Foreskin melanocyte (primary cell): ENCODE measurements at places on chromosomes 13 and 19.

DNA sequence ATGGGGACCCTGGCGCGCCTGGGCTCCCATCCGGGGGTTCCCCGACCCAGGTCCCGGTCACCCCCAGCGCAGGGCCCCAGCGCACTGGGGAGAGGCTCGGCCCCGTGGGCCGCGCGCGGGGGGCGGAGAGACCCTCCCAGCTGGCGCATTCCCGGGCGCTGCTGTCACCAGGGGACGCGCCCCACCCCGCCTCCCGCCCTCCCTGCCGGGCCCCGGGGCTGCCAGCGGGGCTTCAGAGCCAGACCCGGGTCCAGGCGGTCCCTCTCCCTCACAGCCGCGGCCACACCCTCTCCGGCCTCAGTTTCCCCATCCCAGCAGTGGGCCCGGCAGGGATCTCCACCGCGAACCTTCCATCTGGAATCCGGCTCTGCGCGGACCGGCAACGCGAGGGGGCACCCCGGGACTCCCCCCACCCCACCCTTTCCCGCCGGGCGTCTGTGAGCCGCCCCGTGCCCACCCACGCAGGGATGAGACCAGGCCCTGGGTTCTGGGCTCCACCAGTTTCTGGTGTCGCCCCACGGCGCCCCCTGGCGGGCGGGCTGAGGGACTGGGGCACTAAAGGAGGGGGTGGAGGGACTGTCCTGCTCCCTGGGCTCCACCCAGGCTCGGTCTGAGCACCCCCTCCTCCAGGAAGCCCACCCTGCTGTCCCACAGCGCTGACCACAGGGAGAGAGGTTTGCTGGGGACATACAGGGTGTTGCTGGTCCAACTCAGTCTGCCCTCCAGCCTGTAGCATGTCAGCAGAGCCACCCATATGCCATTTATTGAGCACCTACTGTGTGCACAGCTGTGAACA, 878 bp upstream of the ADAMTSL5 start:
- peak; percentile 39 for DNase-seq

- DNase-seq = no peak
Observed at GRCh38 chr19:51460164-51460992, 2.1 kb upstream of the SIGLEC8 start.

DNA sequence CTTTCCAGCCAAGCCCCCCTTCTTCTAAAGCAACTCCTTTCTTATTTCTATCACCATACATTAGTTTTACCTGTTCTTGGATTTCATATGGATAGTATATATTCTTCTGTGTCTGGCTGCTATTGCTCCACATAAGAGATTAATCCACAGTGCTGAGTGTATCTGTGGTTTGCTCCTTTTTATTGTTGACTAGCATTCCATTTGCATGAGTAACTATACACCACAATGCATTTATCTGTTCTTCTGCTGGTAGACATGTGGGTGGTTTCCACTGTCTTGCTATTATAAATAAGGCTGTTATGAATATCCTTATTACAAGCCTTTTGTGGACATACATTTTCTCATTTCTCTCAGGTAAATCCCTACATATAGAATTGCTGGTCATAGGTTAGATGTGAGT, 138.2 kb downstream of the SLC7A1 start:
- peak; percentile 45 for DNase-seq

DNA sequence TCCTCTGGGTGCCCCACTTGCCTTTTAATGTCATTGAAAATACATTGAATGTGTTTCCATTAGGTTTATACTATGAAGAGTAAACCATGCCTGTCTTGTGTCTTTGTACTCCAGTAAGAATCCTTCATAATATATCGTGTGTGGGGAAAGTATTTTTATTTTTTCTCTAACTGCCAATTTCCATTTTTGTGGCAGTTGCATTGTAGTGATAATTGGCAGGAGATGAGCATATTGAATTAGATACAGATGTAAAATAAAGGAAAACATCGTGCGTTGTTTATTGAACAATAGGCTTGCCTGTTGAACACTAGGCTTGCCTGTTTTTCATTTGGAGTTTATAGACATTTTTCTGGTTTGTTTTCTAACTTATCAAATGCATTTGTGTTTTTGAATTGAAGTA, 218.8 kb downstream of the NBEA start:
- DNase-seq = no peak

DNA sequence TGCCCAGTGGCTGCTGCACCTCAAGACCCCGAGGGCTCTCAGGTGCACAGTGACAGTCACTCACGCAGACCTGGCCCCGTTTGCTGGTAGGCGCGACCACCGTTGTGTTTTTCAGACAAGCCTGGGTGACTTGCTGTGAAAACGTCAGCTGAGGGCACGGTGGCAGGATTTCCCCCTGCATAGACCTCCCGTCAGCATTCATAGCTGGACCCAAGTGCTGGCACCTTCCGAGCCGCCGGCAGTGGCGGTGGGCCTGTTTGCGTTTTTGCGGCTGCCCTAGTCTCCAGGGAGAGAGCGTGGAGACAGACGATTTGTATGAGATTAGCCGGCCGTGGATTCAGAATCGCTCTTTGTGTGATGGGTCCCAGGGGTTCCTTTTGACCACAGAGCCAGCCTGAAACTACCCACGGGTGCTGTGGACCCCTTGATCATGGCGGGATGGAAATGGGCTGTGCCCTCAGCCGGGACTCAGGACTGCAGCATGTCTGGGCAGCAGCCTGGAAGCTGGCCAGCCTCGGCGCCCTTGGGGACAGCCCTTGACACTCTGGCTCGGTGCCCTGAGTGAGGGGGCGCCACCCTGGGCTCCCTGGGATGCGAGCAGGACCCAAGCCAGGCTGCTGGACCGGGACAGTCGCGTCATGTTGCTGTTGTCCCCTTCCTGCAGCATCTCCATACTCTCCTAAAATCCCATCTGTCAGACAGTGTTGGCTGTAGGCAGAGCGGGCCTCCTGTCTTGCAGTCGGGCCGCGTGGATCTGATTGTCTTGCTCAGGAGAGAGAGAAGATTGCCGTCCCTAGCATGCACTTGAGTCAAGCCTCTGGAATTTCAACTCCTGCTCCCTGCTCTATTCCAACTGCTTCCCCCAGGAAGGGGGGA, 8.6 kb downstream of the KDM4B start:
- DNase-seq = no peak

- no peak for DNase-seq
Observed at GRCh38 chr13:26824581-26824980, 64.0 kb upstream of the GPR12 start.

DNA sequence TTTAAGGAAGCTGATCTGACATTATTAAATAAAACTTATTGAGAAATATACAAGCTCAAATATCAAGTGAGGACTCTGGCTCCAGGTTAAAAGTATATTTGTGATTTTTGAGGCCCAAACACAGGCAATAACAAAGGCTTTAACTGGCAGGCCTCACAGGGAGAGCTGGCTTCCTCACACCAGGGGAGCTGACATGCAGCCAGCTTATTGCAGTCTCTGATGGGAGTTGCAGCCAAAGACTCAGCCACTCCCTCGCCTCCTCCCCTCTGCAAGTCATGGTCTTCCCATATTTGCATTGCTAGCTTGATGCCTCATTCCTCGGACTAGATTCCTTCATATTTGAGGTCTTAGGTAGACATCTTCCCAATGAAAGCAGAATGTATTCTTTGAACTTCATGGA, 647.1 kb upstream of the SLITRK6 start:
- DNase-seq = no peak

DNA sequence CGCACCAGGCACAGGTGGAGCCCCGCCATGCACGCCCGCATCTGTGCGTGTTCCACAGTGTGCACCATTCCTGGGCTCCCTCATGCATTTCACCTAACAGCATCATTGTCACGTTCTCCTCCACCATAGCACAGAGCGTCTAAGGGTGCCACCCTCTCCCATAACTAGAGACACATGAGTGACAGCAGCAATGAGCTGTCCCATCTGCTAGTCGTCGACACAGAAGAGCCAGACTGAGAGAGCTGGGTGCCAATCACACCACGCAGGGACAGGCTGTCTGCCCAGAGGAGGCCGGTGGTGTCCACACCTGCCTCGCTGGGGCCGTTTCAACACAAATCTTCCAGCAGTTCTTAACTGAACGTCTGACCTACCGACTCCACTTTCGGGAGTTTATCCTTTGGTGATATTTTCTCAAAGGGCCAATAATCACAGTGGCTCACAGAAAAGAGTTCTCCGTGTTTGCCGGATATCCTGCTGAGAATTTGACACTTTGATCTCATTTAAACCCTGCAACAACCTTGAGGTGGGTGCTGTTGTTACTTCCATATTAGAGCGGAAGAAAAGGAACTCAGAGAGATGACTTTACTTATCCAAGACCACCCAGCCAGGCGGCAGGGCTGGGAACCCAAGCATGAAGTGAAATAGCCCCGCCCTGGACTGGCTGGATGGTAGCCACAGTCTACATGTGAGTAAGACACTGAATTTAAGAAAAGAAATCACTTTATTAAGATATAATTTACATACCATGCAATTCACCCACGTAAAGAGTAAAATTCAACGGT, 16.2 kb downstream of the CLEC11A start:
- no peak for DNase-seq

- no peak for DNase-seq
Observed at GRCh38 chr13:99218545-99218944, 17.9 kb downstream of the UBAC2 start.

GRCh38 chr19:40639638-40639982, 38.4 kb downstream of the LTBP4 start:
- no peak for DNase-seq

- DNase-seq = no peak
Observed at GRCh38 chr19:10895920-10896319, 24.6 kb downstream of the CARM1 start.

- no peak for DNase-seq
Observed at GRCh38 chr13:105847527-105848291, 687.8 kb downstream of the EFNB2 start.

GRCh38 chr19:14433554-14434501, 722 bp downstream of the PKN1 start:
- no peak for DNase-seq

- peak; percentile 56 for DNase-seq
Observed at GRCh38 chr13:40388617-40389016, 277.8 kb downstream of the FOXO1 start.

GRCh38 chr13:65727070-65727469, 1503.1 kb downstream of the PCDH9 start:
- no peak for DNase-seq

- DNase-seq = no peak
Observed at GRCh38 chr13:93727211-93728141, 500.9 kb downstream of the GPC6 start.

- DNase-seq = no peak
Observed at GRCh38 chr13:44336934-44337333, 36.7 kb upstream of the SERP2 start.

DNA sequence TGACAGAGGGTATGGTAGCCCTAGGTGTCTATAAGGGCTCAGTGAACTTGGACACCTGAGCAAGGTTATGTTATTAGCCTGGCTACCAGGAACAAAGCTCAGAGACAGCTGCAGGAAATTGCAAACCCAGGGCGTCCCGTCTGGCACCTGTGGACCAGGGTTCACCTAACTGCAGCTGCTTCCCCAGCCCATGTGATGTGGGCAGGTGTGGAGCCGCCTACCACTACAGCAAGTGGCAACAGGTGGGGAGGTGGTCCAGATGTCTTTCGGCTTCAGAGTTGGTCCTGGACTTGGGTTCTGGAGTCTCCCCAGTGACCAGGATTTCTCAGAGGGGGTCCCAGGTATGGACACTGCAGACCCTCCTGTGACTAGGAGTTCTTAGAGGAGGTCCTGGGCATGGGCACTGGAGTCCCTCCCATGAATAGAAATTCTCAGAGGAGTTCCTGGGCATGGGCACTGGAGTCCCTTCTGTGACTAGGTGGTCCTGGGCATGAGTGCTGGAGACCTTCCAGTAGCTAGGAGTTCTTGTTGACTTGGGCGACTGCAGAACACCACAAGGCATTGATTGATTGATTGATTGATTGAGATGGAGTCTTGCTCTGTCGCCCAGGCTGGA, 25.2 kb downstream of the ACTL9 start:
- no peak for DNase-seq

- peak; percentile 73 for DNase-seq
Observed at GRCh38 chr13:24995225-24995804, 100.6 kb upstream of the PABPC3 start.

DNA sequence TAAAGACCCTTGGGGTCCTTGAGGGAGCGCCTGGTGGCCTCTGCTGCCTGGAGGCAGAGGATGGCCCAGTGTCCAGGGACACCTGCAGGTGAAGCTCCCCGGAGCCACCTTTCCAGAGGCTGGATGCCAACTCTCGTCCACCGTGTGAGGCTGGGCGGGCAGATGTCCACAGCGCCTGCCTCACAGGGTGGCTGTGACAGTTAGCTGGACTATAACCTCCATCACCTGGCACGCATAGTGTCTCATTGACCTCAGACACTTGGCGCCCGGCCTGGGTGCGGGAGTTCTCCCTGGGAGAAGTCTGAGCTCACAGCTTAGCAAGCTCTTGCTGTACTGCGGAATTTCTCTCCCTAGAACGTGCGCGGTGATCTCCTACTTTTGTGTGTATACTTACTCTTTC, 9.8 kb downstream of the BICRA start:
- DNase-seq = no peak

DNA sequence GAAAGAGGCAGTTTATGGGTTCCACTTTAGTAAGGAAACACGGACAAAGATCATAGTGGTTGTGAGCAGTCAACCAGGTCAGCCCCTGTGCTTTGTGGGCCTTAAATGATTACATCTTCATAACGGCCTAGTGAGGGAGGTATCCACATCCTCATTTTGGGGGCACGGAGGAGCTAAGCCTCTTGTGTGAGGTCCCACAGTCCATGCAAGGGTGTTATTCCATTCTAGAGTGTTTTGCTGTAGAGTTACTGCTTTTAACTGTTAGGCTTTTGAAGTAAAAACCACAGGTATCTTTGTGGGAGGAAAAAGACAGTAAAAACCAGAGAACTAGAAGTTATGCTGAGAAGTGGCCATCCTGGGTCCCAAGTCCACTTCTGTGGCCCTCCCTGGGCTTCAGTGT, 4.0 kb downstream of the NOP53 start:
- no peak for DNase-seq

DNA sequence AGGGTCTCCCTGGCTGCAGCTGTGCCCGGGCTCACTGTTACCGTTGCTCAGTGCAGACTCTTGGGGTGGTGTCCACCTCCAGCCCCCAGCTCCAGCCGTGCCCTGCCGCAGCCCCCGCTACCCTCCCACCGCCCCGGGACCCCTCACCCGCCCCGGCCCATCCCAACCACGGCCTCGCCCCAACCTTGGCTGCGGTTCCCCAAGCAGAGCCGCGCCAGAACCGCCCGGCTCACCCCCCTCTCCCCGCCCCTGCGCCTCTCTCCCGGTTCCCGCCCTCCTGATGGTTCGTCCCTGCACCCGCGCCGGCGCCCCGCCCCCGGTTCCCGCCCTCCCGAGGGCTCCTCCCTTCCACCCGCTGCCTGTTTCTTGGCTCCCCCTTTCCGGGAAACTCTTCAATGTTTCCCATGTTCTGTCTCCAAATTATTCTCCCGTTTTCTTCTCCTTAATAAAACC, 40.3 kb downstream of the ANKRD10 start:
- peak; percentile 61 for DNase-seq
